ENCODE measurements at places on chromosomes 11 and 22.
A peak's percentile ranks its signal among the peaks of the same experiment; 100 is the strongest.

- no peak for DNase-seq
These were observed 798.4 kb upstream of the TENM4 start for GRCh38 chr11:80239217-80239616.

GRCh38 chr11:114011443-114011842 is 36.5 kb downstream of the HTR3A start:
- no peak for DNase-seq

DNA sequence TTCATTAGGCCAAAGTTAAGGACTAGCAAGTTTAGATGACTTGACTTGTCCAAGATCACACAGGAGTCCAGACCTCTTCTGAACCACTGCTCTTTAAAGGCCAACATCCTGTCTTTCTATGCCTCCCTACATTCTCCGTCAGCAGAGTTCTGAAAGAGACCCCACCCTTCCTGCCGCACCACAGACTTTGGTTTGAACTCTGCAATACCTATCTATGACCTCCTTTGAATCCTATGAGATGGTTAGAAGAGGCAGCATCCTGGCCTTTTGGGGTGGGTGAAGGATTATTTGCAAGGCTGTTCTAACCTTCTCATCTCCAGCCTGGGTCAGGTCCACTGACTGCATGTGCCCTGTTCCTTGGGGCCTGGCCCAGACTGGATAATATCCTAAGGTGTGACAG is 4.3 kb upstream of the RRM1 start:
- DNase-seq, result no peak

DNA sequence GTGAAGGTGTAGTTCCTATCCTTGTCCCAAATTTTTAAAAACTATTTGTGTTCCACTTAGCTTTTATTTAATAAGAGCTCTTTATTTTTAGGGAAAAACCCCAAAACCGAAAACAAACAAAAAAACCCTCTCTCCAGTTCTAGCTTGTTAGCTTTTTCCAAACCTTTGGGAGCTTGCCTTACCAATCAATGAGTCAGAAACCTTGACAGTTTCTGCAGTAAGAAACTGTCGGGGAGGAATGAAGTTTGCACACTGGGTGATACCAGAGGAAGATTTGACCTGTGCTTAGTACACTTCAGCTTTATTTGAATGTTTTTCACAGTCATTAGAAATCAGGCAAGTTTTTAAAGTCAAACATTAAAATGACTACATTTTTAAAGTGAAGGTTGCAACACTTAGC is 105.0 kb downstream of the FAT3 start:
- DNase-seq, result no peak

DNA sequence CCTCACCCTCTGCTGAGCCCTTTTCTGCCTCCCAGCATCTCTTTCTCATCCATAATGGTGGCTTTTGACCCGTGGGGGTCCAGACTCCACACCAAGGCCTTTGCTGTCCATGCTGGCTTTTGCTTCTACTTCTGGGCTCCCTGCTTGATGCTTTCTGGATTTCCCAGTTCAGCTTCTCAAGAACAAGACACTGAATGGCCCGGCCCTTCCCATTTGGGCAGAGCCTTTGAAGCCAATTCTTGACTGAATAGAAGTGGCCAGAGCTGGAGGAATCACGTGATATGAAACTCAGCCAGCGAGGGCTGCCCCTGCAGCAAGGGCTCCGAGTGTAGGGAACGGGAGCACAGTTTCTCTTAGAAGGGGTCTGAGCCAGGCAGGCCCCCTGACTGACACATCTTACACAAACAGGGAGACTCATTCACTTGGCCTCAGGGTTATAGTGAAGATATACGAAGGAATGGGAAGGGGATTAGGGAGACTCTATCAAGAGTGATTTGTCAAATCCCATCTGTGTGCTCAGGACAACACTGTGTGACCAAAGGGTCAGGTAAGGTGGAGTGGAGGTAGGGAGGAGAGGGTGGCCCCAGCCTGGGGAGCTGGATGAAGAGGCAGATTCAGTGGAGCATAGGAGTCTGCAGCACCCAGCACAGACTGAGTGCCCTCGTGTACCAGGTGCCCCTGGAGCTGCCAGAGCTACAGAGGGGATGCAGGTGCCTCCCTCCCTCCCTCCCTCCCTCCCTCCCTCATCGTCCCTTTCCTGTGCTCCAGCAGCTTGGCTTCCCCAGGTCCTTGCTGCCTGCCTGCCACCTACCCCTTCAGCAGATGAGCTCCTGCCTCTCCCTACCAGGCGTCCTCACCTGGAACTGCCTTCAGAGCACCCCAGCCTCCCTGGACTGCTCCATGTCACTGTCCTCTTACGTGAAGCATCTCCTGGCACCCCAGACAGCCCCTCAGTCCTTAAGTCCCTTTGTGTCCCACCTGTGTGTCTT is 106.0 kb downstream of the TRIM29 start:
- DNase-seq, result peak; percentile 32

- DNase-seq, result no peak
These were observed 99.8 kb downstream of the ATM start for GRCh38 chr11:108322666-108323065.

DNA sequence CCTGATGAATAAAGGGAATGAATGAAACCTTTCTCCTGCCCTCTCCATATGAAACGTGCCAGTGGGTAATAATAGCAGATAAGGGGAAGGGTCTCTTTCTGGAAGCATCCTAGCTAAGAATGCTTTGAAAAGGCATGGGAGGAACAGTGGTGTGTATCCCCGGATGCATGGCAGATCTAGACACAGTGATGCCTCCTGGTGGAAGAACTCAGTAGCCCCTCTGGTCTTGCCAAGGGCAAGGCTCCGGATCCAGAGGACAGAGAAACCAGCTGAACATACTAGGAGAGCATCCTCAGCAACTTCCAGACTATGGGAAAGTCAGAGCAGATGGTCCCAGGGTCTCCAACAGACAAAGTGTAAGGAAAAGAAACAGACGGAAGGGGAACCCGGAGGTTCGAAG is 6.4 kb downstream of the BAIAP2L2 start:
- DNase-seq, result no peak

DNA sequence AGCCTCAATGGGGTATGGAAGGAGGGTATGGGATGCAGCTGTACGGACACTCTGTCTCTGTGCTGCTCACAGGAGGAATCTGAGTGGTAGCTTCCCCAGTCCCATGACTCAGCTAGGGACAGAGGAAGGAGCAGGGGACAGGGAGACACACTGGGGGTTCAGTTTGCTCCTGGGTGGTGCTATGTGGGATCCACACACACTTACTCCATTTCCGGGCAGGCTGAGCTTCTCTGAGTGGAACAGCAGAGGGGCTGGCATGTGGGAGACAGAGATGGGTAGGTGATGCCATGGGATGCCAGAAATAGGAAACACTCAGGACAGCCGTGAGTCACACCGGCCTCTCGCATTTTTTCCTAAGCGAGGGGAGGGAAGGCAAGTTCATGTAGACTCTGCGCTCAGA is 59.2 kb upstream of the KIRREL3 start:
- DNase-seq, result no peak

DNA sequence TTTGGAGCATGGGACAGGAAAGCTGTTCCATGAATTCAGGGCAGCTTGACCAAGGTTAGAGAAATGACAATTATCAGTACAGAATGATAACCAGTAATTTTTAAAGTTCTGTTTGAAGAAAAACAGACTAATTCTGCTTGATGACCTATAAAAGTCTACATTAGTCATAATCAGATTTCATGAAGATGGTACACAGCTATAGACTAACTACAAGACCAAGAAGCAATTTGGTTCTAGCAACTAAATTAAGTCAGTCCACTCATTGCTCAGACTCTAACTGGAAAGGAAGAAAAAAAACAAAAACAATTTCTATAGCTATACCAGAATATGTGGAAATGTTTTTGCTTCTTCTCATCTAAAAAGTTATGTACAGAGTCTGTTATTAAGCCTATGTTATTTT is 24.9 kb downstream of the MRTFA start:
- DNase-seq, result no peak

DNA sequence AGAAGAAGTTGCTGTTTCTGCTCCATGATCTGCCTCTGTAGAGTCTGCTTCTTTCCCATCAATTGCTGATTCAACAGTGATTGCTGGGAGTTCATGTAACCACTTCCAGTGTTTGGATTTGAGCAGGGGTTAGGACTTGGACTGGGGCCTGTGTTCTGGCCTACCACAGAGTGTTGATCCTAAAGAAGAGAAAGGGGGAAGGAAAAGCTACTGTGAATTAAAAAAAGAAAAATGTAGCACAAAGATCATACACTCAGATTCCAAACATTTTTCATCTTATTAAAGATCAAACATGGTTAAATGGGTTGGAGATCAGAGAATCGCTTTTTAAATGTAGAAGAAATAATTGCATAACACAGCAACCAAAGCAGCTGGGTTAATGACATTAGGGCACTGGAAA is 67.6 kb upstream of the MTMR2 start:
- DNase-seq, result no peak

- DNase-seq, result no peak
These were observed 18.1 kb downstream of the MAML2 start for GRCh38 chr11:96324912-96325311.

DNA sequence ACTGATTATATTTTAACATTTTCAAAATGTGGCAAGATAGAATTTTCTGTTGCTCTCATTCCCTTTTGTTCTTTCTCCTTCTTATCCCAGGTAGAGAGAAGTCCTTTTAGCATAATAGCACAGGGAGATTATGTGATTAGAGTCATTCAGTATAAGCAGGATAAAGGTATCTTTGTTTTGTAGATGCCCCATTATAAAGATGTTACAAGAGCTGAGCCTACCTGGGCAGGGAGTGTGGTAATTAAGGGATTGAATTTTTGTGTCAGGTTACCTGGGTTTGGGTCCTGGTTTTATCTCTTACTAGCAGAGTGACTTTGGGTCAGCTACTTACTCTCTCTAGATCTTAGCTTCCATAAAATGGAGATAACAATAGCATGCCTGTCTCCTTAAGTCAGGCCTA is 536.5 kb downstream of the TMEM135 start:
- no peak for DNase-seq

DNA sequence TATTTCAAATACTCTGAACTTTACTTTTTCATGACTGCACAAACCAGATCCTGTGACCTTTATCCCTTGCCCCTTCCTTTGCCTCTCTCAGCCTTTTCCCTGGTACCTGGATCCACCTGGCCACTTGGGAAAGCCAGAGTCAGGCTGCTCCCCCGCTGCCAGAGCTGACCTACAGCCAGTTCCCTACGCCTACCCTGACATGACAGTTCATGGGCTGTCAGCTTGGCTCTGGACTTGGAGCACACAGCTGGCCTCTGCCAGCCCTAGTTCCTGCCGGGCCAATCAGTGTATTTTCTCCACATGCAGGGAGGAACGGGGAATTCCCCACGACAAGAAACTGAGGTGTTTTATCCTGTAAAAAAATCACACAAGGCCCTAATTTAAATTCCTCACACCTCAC is 382.6 kb downstream of the INSC start:
- no peak for DNase-seq

DNA sequence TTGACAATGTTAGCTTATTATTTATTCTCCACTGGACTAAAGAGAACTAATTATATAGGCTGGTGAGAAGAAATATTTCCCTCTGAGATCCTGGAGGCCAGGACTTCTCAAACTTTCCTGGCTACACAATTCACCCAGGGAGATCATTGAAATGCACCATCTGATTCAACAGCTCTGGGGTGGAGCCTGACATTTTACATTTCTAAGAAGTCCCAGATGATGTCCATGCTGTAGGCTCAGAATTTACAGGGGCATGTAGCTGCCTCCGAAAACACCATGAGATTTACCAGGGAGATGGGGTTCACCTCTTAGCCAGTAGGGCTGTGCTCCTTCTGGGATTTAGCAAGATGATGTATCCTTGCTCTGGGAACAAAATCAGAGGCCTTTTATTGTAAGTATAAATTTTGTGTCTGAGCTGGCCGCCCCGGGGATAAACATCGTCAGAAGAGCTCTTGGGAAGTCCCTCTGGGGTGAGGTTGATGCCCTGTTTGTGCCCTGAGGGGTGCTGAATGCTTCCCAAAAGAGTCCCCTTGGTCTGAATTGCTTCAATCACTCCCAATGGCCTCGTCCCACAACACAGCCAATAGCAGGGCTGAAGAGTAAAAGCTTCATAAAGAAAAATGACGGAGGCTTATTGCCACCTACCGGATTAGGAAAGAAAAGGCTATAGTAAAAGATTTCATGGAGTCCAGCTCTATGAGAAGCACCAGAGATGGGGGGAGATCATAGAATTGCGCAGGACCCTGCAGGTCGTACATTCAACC is 33.4 kb upstream of the API5 start:
- DNase-seq, result no peak

GRCh38 chr11:66291303-66291705 is 390 bp upstream of the TMEM151A start:
- no peak for DNase-seq

GRCh38 chr11:32374261-32374711 is 61.1 kb downstream of the WT1 start:
- DNase-seq, result no peak

- DNase-seq, result no peak
These were observed 277.4 kb upstream of the NARS2 start for GRCh38 chr11:78851878-78852586.

GRCh38 chr11:45692808-45693453 is 27.5 kb upstream of the CHST1 start:
- DNase-seq, result no peak
